Upper lobe of right lung (tissue), 1 donor: ENCODE measurements at places on chromosomes 12 and 14. TPM values are rescaled to one million over a fixed set of nuclear protein-coding genes. Genes with fewer than 3 reads are reported as not detected.

GRCh38 chr14:100074431-100075100 lies 9.3 kb downstream of the EVL start:
- DNase-seq, result no peak

CRIP2 gene
- total RNA-seq, result 191 TPM

- no peak for DNase-seq
These were observed 22.4 kb upstream of the MARK3 start for GRCh38 chr14:103362780-103363179.

APOF gene
- not detected for total RNA-seq

- DNase-seq, result no peak
These were observed 360.4 kb downstream of the PCNX1 start for GRCh38 chr14:71267691-71268090.

- no peak for DNase-seq
These were observed 29.5 kb upstream of the APOLD1 start for GRCh38 chr12:12755923-12756322.

- DNase-seq, result no peak
These were observed 114.7 kb downstream of the NCOR2 start for GRCh38 chr12:124452576-124453331.

- no peak for DNase-seq
These were observed 17.8 kb upstream of the KCNA1 start for GRCh38 chr12:4891866-4892265.

DNA sequence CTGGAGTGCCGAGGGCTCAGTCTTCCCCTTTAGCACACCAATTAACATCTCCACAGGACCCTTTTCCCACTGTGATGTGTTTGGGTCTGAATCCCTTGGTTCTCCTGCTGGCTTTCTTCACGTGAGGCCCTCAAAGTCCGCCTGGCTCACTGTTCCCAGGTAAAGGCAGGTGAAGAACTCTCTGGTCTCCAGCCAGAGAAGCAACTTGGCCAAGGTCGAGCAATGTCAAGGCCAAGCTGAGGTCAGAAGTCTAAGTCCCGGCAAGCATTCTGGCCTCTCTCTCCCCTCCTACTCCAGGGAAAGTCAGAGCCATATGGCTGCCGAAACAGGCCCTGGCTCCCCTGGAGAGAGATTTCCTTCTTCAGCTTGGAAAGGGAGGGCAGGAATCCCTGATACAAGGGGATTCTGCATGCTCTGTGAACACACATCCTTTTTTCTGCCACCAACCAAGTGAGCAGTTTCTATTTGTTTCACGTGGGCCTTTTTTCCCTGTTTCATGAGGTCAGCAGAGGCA lies 61.4 kb upstream of the ESRRB start:
- DNase-seq, result peak; percentile 20

DNA sequence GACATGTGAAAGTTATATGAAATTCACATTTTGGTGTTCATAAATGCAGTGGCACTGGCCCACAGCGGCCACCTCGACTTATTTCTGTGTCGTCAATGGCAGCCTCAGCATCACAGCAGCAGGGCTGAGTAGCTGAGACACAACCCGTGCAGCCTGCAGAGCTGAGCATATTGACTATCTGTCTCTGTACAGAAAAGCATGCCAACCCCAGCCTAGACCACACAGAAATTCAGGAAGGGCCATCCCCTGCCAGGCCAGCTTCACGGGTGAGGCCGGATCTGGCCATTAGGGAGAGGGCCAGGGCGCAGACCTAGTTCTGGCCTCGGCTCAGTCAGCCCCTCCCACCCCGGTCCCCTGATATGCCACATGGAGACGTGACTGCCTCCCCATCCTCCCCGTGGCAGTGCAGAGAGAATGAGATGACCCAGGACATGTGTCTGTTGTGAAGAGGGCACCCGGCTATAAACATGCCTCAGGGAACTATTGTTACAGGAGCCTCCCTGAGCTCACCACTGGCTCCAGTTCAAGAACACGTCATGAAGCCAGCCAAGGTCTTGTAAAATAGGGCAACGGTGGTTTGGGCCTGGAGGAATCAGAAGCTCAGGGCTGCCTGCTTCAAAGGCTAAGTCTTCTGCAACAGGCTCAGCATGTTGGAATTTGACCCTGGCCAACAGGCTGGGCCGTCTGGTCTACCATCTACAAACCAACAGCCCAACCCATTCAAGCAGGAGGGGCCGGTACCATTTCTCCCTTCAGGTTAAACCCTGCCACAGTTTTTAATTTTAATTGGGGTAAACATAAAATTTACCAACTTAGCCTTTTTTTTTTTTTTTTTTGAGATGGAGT lies 25.5 kb downstream of the SCARB1 start:
- DNase-seq, result no peak

KRT75 gene
- total RNA-seq, result not detected

ESPL1 gene
- total RNA-seq, result 0.35 TPM

GRCh38 chr14:23306412-23307145 lies at the start of gene BCL2L2:
Gene BCL2L2 (plus strand): TSS chr14:23306833. CDS start chr14:23307768, 935 bp downstream.
- peak; percentile 95 for DNase-seq

GRCh38 chr12:53005215-53005985 lies 856 bp upstream of the EIF4B start:
- DNase-seq, result peak; percentile 68
